ENCODE measurements at places on chromosomes 2 and 18.
A peak's percentile ranks its signal among the peaks of the same experiment; 100 is the strongest.

- no peak for DNase-seq
These were observed 1272.8 kb downstream of the SUCLG1 start for GRCh38 chr2:83186105-83186760.

DNA sequence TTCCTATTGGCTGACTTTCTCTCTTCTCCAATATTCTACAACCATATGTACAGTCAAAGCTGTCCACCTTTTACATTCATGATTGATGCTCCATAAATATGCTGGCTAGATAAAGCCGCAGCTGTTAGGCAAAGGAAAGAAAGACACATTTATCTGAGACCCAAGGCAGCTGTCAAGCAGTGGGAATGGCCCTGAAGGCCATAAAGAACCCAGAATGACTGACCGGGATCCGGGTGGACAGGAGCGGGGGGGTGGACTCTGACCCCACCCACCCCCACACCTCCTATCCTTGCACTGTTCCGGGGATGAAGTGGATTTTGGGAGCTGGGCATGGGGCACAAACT is 116.4 kb downstream of the RTP5 start:
- no peak for DNase-seq

- DNase-seq: no peak
These were observed 19.4 kb upstream of the ALPI start for GRCh38 chr2:232436381-232437194.

DNA sequence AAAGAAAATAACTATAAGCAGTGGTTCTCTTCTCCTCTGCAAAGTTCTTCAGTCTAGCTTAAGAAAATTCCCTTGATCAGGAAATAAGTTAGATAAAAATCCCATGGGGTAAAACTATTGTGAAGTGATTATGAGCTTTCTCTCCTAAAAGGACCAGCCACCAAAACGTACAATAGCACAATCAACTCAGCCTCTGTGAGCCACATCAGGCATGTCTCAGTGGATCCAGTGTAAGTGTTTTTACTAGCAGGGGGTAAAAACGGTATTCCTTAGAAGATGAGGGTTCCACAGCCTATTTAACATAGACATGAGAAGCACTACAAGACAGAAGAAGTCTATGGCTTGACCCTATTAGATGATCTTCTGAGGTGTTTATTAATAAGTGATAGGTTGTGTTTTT is 503.2 kb downstream of the PIK3C3 start:
- no peak for DNase-seq

DNA sequence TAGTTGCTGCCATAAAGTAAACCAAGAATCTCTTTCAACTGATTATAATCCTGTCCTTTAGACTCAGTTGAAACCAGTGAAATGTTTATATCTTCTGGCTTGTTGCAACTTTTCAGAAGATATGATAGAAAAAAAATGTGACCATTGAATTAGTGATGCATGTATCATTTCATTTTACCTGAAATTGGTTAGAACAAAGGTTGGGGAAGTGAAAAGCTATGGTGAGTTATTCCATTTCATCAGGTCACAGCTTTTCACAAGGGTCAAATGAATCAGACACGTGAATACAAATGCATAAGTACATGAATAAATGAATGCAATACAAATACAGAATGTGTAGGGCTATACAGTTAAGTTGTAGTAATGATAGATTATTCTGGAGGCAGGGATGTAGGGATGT is 15.1 kb downstream of the CCDC85A start:
- no peak for DNase-seq

- no peak for DNase-seq
These were observed 592.1 kb downstream of the XIRP2 start for GRCh38 chr2:167480232-167480985.

DNA sequence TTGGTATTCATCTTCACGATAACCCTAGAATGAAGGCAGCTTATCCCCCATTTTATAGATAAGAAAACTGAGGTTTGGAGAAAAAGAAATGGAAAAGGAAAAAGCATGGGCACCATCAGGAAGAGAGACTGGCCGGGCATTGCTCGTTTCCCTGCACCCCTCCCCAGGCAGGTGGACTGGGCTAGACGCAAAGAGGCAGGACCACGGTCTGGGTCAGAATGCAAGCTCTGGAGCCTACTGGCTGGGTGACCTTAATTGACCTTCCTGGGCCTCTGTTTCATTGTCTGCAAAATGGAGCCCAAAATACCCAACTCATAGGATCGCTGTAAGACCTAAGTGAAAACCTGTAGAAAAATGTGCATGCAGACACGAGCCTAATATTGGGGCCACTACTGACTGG is 135.3 kb upstream of the GLI2 start:
- DNase-seq: no peak

DNA sequence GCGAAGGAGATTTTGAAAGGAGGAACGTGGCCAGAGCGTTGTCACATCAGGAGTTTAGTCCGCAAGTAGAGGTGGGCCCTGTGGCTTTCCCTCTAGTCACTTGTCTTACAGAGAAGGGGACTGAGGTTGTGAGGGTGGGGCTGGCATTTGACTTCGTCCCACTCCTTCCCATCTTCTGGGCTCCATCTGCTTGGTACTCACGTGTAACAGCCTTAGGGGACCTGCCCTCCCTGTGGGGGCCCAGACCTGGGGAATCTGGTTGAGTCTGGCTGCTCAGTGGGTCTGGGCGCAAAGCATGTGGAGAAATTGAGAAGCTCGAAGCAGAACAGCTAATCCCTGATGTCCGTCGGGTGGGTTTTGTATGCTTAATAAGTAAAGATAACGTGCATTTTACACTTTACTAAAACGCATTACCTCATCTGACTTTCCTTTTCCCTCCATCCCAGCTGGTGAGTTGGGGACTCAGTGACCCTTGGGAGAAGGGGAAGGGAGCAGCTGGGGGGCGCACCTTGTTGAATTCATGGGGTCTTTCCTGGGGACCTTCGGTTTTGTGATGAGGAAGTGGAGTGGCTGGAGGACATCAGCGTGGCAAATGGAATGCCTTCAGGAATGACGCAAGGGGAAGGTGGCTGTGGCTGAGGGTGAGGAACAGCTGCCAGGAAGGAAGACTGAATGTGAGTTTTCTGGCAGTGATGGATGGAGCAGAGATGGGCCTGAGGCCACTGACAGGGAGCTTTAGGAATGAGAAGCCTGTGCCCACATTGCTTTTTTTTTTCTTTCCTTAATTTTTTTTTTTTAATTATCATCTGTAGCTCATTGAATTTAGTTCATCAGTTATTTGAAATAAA is 44.8 kb downstream of the ASAP2 start:
- DNase-seq: no peak

DNA sequence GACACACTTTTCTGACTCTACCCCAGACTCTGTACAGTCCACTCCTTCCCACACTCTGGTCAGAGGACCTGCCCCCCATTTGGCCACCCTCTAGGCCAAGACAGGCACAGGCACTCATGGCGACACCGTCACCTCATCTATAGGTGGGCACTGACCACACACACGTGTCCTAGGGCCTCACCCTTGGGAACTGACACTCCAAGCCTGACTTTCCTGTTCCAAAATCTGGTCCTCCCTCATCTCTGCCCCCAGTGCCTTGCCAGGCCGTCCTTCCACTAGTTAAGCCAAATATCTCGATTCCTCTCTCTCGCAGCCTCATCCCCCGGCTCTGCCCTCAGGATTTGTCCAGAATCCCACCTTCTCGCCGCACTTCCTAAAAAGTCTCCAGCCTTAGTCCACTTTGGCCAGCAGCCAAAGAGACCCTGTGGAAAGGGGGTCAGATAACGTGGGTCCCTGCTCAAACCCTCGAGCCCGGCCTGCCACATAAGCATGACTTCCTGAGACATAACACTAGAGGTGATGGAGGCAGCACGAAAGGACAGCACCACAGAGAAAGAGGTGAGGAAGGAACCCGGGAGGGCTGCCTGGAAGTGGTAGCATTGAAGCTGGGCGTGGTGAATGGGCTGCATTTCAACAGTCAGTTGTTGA is 105.8 kb upstream of the OTOS start:
- DNase-seq: no peak

DNA sequence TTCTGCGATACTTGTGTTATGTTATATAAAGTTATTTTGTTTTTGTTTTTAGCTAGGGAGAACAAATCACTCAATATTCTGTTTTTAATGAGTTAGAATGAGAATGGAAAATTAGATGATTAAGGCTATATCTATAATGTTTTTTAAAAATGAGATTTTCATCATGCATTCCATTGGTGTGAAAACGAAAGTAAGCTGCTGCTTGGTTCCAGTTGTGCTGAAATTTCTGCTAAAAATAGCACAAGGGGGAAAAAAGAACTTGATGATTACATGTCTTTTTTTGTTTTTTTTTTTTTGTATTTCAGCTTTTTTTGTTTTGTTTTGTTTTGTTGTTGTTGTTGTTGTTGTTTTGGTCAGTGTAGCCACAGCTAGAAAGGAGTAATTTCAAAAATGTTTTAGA is 242.6 kb upstream of the KCNJ3 start:
- DNase-seq: no peak

- DNase-seq: no peak
These were observed 124.7 kb downstream of the PDE1A start for GRCh38 chr2:182302174-182302573.

DNA sequence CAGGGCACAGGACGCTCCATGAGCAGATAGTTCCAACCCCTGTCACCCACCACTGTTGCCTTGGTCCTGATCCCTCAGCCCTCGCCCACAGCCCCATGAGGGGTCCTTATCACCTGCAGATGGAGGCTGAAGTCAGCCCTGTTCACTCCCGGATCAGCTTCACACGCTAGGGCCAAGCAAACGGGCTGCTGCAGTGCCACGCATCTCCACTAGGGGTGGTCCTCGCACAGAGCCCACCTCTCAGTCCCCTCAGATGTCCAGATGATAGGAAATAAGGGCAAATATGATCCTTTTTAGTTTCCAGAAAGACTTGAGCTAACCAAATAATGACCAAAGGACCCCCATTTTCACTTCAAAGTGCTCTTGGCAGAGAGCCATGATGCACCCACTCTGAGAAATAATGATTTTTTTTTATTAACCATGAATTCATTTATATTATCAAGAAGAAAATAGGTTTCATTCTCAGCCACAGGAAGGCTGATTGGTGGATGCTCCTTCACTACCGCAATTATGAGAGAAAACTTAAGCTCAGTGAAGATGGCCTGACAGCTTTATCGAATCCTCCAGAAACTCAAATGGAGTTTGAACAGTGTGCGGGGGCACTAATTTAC is 71.9 kb upstream of the KLHL29 start:
- no peak for DNase-seq

DNA sequence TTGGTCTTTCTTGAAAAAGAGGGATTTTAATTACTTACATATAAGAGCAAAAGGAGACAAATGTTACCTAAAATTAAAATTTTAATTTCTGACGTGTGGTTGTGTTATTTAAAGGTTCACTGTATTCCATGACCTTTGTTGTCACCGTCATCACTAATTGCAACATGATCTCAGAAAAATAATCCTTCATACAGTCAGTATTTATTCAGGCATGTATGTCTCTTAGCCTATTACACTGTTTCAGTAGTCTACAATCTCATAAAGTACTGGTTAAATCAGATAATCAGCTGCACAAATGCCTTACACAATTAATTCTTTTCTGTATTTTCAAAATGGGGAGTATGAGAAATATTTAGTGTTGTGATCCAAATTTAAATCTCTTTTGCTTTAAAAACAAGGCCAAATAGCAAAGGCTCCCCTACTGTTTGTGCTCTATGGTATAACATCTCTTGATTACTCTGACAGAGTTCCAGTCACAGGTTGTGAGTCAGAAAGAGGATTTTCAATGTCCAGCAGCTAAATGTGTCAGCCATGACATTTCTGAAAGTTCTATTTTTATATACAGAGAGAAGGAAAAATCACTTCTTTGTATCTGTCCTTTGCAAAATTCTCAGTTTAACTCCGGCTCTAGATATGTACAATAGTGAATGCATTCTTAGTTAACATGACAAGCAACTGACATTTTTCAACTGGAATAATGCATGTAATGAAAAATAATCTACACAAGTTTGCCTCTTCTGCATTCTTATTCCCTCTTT is 184.0 kb downstream of the FIGN start:
- no peak for DNase-seq

DNA sequence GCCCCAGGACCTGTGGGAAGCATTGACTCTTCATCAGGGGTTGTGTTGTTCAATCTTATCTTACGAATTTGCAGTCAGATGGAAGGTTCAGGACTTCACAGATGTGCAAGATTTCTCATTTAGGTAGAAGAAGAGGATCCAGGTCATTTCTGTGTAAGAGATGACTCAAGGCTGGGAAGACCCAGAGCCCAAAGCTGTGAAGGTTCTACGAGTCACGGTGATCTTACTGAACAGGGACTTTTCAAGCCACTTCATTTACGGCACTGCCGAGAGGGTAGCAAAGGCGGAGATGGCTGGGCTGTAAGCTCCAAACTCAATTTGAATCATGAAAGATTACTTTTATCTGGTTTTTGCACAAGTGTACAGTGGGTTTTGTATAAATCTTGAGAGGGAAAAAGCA is 228.0 kb upstream of the MEX3C start:
- DNase-seq: no peak

- DNase-seq: no peak
These were observed 46.8 kb upstream of the BIN1 start for GRCh38 chr2:127153691-127154158.

- DNase-seq: no peak
These were observed 100.8 kb downstream of the ASB1 start for GRCh38 chr2:238527565-238527964.

- DNase-seq: no peak
These were observed 4.5 kb downstream of the STK17B start for GRCh38 chr2:196166876-196167275.

GRCh38 chr2:232420073-232420454 is 13.4 kb downstream of the ALPG start:
- DNase-seq: no peak

DNA sequence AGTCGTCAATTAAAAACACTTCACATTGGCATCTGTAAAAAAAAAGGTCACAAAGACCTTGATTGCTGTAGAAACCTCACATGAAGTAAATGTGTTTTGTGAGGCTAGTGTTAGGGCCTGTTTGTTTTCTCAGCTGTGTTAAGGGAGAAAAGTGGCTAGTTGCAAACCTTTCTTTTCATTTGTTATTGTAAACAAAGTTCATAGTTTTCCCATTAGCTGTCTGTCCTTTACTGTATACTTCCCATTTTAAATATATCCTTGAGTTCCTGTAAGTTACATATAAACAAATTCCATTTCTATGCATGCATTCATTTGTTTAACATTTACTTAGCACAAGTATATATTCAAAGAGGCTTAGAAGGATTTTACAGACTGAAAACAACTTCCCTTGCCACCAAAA is 1250.2 kb downstream of the LRP1B start:
- no peak for DNase-seq

- peak; percentile 6 for DNase-seq
These were observed 126.0 kb downstream of the OSBPL1A start for GRCh38 chr18:24271381-24272228.

DNA sequence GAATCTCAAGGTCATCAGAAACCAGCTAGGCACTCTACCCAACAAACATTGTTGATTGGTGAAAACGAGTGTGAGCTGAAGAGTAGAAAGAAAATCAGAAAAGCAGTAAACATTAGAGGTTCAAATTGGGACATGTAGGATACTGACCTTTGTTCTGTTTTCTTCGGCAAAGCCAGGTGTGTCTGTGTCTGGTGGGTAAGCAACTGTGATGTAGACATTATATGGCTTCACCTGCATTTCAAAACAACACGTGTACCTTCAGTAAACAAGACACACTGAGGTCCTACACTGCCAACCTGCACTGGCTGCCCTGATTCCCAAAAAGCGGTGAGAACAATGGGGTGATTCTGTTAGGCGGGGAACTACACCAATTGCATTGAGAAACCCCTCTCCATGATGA is 22.7 kb downstream of the KDSR start:
- DNase-seq: no peak

Measured in NCI-H1694 treated with DMSO at 0.1 percent for 48 hours (cell line).